CD8-positive, alpha-beta T cell (primary cell): ENCODE measurements at places on chromosomes 1 and 21.

- no peak for DNase-seq
Observed at GRCh38 chr1:215517441-215517891, 49.6 kb upstream of the KCTD3 start.

DNA sequence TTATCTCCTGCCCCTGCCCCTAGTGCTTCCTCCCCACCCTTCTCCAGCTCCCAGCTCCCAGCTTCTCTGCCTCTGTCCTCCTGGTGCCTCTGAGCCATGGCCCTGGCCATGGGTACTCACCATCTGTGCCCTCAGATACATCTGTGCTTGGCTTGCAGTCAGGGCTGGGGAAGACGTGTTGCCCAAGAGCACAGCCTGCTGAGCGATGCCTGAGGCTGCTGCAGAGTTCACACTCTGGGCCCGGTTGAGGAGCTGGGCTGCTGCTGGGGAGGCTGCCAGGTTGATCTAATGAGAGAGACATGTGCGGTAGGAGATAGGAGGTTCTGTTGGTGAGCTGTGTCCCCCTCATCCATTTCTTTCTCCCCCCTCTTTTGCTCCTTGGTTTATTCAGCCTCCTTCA lies 49.4 kb upstream of the A3GALT2 start:
- no peak for DNase-seq

DNA sequence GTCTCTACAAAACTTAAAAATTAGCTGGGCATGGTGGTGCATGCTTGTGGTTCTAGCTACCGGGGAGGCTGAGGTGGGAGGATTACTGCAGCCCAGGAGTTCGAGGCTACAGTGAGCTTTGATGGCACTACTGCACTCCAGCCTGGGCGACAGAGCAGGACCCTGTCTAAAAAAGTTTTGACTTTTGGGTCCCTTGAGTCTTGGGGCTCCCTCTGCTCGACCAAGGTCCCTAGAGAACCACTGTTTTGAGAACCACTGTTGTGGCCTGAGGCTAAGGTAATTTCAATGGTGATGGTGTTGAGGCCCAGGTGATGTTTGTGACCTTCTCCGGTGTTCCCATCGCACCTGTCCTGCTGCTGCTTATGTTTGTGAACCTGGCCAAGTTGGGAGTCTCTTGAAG lies 3.1 kb upstream of the CAMTA1 start:
- no peak for DNase-seq

- no peak for DNase-seq
Observed at GRCh38 chr1:244955661-244956060, 91.3 kb upstream of the HNRNPU start.

GRCh38 chr1:53015508-53015860 lies 46.5 kb upstream of the PODN start:
- DNase-seq: no peak
